Sciatic nerve (tissue), 2 donors: ENCODE measurements at places on chromosomes 3 and 15.

DNA sequence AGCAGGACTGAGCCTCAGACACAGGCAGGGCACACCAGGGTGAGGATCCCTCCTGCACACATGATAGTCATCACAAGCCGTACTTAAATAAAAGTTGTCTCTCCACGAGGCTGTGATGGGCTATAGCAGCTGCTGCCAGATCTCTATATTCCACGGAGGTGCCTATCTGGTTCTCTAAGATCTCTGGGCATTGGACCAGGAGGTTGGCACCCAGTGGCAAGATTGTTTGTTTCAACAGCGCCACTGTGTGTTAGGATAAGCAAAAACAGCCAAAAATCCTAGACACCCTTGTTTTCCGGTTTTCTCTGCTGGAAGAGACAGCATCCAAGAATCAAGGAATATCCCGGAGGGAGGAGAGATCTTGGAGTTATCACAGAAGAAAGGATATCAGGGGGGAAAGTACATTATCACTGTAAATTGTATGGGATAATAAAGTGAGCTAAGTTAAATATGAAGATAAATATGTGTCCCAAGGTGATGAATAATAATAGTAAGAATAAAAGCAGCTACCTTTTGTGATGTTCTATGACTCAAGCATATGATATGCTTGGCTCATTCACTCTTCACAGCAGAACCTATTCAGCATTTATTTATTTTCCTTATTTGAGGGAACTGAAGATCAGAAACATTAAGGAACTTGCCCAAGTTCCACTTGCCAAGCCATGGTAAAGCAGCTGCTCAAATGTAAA, 90.6 kb upstream of the AKAP13 start:
- no peak for DNase-seq

- no peak for DNase-seq
Observed at GRCh38 chr3:123126031-123126430, 59.2 kb downstream of the PDIA5 start.

GRCh38 chr3:86828751-86829150, 162.2 kb downstream of the VGLL3 start:
- no peak for DNase-seq

DNA sequence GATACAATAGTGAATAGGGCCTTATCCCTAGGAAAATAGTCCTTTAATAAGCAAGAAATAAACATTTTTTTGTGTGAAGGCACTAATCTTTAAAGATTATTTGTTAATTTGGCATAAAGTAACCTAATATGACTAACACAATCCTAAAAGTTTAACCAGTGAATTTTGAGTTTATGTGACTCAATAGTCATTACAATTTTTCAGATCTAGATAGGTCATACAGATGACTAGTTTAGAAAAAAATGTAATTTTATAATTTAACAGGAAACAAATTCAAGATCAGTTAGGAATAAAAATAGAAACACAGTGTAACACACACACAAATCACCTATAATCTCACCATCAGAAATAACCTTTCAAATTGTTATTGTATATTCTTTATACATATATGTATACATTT, 620.7 kb upstream of the ALCAM start:
- DNase-seq: no peak

GRCh38 chr3:141387516-141387915, 19.2 kb downstream of the ZBTB38 start:
- no peak for DNase-seq
